ENCODE measurements at places on chromosomes 7 and 10.

GRCh38 chr7:157596471-157596870 is 259.7 kb downstream of the DNAJB6 start:
- DNase-seq: no peak

DNA sequence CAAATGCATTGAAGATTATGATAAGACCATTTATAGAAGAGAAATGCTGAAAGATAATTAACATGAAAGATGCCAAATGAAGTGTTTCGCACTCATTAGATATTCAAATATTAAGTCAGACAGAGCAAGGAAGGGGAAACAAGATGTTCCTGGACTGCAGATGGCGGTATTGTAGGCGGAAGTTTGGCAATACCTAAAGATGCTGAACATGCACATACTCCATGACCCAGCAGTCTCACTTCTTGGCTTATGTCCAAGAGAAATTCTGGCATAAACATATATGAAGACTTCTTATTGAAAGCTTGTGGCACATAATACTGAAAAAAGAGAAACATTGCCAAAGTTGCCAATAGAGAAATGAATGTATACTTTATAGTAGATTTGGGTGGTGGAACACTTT is 325.4 kb upstream of the SEMA3C start:
- DNase-seq: no peak

GRCh38 chr10:51767103-51767763 is 67.8 kb upstream of the CSTF2T start:
- DNase-seq: no peak

DNA sequence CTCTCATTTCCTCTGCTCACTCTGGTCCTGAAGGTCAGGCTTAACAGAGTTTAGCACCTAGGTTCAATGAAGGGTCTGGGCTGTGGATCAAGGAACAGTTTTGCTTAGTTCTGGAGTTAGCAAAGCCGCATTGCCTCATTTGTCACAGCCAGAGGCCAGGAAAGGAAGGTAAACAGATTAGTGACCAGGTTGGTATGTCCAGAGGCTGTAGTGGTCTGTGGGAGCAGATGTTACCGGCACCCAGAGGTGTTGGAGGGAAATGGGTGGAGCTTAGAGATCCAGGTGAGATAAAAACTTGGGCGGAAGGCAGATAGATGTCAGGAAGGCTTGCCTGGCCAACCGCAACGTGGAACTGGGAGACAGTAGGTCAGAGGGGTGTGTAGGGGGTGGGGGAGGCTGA is 36.6 kb upstream of the ZMIZ2 start:
- DNase-seq: no peak

- DNase-seq: no peak
Measured at GRCh38 chr7:187227-187927, 5.0 kb upstream of the FAM20C start.

GRCh38 chr7:44976746-44977196 is 2.0 kb downstream of the MYO1G start:
- no peak for DNase-seq

DNA sequence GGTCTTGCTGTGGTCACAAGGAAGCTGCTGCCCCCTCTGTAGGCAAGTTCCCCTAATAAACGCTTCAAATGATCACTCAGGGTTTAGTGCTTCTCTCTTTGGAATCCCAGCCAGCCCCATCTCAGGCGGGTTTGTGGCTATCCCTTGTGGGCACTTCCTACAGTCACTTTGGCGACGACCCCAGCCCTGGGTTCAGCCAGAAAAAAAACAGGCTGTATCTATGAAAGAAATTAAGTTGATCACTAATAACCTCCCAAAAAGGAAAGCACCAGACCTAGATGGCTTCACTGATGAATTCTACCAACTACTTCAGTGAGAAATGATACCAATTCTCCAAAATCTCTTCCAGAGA is 208.2 kb downstream of the MAD1L1 start:
- DNase-seq: no peak

GRCh38 chr10:122498521-122498920 is 37.2 kb downstream of the HTRA1 start:
- DNase-seq: no peak
